Choroid plexus epithelial cell (primary cell): ENCODE measurements at places on chromosomes 3 and 15.

- no peak for DNase-seq
These were observed 63.2 kb upstream of the ATP11B start for GRCh38 chr3:182729903-182730674.

DNA sequence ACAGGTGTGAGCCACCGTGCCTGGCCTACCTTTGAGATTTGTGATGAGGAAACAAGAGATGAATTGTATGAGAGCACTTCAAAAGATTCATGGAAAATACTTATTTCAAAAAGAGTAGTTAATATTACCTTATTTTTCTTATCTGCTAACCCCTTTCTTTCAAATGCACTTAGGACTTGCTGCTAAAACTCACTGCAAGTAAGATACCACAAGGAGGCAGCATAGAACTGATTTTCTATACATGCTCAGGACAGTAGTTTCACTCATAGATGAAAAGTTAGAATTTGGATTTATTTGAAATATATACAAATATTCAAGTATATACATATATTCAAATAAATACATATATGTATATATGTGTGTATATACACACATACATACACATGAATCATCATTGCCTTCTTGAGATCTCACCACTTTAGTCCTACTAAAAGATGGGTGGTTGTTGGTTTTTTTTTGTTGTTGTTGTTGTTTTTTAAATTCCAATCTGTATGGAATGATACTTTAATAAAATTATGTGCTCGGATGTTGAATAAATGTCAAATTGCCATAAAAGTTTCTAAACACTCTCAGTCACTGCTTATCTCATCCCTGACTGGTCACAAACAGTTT, 2.4 kb downstream of the CCNDBP1 start:
- DNase-seq, result peak; percentile 86

GRCh38 chr3:149352556-149352955, 19.1 kb upstream of the TM4SF18 start:
- DNase-seq, result peak; percentile 76

DNA sequence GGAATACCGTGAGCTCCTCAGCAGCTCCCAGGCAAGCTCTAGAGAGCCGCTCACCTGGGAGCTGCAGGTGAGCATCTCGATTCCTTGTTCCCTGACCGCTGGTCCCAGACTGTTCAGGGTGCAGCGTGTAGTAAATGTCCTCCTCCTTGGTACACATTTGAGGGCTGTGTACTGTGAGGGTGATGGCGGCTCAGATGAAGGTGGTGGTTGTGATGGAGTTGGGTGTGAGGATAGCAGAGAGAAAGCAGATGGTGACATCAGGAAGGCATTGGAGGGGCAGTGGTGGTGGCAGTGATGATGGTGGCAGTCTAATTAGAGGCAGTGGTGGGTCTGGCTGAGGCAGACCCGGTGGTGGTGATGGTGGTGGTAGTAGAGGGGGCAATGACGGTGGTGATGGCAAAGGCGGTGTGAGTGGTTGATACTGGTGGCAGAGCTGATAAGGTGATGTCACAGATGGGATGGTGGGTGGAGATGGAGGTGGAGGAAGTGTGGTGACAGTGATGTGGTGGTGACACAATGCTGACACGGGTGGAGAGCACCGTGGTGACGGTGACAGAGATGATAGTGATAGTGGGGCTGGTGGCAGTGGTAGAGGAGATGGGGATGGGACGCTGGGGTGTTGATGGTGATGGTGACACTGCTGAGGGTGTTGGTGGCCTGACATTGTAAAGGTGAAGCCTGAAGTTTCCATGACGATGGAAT, at the start of gene DNAJB8:
Gene DNAJB8 (minus strand): TSS at position 51 of the 702 bp plus-strand sequence. CDS start 3,645 bp downstream, outside the sequence.
- no peak for DNase-seq

DNA sequence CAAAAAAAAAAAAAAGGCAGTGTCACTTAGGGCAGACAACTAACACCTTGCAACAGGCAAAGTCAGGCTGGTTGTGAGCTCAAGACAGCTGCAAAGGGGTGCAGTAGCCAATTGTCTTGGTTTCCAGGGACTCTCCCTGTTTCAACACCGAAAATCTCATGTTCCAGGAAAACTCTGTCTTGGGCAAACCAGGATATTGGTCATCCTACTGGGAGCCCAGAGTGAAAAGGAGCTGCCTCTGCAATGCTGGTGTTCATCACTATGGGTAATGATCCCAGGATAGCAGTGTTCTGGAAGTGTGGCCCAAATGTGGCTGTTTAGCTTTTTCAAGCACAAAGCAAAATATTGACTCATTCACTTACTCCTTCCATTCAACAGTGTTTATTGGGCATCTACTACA, 82.6 kb downstream of the ARHGAP31 start:
- DNase-seq, result no peak

GRCh38 chr3:117398141-117398899, 688.7 kb downstream of the TUSC7 start:
- DNase-seq, result no peak

DNA sequence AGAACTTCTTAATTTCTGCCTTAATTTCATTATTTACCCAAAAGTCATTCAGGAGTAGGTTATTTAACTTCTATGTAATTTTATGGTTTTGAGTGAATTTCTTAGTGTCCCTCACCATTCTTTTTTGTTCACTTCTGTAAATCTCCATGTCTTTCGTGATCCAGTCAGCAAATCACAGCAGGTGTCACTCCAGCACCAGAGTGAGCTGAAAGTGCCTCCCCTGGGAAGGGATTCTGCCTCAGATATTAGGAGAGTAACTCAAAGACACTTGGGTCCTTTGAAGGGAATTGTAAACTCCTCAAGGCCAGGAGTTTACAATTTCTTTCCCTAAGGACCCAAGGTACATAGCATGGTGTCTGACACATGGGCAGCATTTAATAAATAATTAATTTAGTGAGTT, 207.6 kb upstream of the AZI2 start:
- no peak for DNase-seq

GRCh38 chr3:165504554-165504953, 308.4 kb upstream of the SLITRK3 start:
- no peak for DNase-seq

GRCh38 chr15:88174571-88174970, 82.0 kb downstream of the NTRK3 start:
- DNase-seq, result no peak

DNA sequence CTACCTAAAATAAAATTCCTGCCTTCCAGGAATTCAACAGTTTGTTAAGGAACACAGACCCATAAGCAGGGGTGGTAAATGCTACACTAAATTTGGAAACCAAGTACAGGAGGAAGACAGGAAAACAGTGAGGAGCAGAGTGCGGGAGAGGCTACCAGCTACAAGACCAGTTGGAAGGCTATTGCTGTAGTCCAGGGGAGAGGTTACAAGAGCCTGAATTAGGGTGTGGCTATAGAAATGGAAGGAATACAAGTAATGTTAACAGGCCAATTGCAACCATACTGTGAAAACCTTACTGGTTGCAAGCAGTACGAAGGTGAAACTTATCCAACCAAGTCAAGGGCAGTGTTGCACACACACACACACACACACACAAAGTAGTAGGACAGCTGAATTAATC, 880 bp upstream of the ARMC8 start:
- peak; percentile 24 for DNase-seq

GRCh38 chr15:100334015-100334414, 7.8 kb downstream of the ADAMTS17 start:
- DNase-seq, result no peak

GRCh38 chr3:163671201-163671600, 1407.1 kb downstream of the SI start:
- no peak for DNase-seq

DNA sequence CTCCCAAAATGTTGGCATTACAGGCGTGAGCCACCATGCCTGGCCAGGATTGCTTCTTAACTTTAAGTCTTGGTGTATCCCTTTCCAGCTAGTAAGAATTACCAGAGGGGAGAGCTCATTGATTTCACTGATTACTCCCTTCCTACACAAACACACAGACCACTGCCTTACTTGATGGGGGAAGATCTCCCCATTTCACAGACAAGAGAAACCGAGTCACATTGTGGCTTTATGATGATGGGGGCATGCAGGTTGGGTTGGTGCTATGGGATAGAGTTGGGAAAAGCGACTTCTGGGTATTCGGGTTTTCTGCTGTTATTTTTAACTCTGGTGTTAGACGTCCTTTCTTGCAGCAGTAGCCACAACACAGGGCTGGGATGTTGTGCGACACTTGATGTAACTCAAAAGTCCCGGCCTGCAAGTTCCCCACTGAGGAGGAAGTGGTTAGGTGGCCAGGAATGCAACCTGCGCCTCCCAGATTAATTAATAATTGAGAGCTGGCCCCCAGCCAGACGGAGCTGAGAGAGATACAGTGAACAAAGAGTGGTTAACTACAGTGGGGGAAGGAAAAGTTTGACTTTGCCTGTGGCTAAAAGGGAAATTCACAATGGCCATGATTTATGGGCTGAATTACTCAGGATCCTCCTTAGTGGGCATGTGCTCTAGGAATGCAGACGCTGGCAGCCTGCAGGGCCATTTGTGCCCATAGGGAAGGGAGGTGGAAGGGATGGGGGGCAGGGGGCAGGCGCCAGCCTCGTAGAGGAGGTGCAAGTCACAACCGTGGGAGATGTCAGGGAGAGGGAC, 63.6 kb downstream of the SMAD6 start:
- DNase-seq, result no peak

GRCh38 chr3:61464518-61465140, 96.7 kb upstream of the PTPRG start:
- DNase-seq, result peak; percentile 34

- peak; percentile 11 for DNase-seq
These were observed 964 bp downstream of the SLC25A20 start for GRCh38 chr3:48897460-48898376.
